ENCODE measurements at places on chromosomes 2 and 18.

DNA sequence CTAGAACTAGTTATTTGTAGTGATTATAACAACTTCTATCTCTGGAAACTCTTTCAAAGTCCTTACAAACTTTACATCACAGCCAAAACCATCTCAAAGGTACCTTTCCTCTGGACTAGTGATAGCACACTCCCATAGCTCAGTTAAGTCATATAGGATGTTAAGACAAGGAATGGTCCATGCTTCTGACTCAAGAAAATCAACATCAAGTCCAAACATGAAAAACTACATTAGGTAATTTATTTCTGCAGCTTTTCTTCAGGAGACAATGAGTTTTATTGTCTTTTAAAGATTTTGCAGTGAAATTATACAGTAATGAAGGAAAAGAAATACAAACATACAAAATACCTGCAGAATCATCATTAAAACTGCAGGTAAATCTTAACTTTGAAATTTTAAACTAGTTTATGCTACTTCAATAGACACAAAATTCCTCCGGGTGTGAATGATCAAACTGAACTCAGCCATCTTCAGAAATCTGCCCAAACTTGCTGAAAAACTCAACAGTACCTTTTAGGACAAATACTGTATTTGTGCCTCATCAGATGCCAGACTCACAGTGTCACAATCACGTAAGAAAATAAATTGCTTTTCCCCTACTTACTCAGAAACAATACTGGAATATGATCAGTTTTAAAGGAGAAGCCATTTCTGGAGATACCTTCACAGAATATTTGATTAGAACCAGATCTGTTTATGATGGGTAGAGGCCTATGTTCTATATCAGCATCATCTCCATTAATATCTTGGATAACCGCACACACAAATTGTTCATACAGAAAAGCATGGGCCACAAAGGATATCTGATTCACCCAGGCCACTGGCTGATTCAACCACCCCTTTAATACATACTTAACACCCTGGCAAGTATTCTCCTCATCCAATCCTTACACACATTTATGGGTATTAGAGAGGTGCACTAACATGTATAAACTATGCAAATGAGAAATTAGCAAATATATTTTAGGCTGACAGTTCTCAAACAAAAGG is 2.6 kb downstream of the TMEM131 start:
- no peak for DNase-seq

- no peak for DNase-seq
These were observed 735.9 kb downstream of the ERBB4 start for GRCh38 chr2:211802666-211803065.

DNA sequence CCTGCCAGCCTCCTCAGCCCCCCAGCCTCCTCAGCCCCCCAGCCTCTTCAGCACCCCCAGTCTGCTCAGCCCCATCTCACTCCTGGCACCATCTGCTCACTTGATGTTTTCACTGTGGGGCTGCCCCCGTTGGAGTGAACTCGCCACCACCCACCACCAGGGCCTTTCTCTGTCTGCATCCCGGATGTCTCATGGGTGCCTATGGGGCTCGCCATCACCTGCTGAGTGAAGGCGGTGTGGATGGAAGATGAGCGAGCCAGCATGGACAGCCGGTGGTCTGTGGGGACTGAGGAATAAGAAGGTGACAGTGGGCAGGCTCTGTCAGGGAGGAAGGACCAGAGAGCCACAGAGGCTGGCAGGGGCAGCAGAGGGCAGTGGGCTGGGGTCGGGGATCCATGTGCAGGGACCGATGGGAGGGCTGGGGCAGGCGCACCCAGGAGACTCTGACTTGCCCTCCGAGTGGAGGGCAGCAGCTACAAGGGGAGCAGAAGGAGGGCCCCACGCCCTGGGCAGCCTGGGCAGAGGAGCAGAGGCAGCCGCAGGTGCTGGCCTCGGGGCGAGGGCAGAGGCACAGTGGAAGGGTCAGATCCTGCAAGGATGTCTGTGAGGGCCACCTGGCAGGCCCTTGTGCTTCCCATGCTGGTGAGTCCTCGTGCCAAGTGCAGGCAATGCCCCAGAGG is 74.7 kb upstream of the ODC1 start:
- no peak for DNase-seq

DNA sequence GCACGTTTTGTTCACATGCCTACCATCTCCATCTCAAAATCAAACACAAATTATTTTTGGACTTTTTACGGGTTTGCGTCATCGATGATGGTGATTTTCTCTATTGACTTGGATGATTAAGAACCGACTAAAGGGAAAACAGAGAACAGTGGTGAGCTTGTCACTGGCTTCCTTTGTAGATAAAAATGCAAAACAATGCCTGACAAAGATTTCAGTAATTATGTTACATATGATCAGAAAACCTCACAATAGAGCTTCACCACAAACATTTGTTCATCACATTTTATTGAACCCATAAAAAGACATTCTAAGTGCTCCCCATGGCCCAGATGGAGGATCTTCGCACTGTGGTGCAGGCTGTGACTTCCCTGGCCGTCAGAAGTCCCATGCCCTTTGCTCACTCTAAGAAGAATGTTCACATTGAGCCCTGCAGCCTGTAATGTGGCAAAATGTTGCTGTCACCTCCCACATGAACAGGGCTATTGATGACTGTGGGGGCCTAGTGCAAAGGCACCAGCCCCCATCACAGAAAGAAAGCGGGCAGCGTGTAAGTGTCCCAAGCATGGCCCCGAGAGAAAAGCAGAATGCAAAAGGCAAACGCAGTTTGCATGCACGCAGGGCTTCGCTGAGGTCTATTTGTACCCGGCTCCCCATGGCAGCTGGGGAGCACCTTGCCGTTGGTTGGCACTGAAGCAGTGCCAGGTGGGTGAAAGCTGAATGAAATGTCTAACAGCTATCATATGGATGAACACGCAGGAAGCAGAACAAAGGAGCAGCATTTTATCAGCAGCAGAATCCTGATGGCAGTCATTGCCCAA is 60.6 kb downstream of the BCL2 start:
- DNase-seq = no peak

DNA sequence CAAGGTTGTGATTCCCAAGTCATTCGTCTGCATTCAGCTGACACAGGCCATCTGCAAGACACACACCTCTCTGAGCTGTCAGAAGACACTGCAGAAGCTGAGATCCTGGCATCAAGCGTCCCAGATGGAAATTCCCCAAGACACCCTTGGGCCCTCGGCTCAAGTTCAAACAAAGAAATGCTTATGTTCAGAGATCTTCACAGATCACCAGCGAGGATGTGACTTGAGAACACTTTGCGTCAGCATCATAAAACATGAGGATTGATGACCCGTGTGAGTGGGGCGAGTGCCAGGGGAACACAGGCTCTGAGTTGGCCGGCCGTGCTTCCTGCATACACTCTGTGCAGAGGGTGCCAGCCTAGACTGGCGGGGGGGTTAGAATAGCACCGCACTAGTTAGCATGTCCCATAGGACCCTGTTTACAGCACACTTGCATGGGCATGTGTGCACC is 36.8 kb downstream of the KCNIP3 start:
- DNase-seq = no peak

DNA sequence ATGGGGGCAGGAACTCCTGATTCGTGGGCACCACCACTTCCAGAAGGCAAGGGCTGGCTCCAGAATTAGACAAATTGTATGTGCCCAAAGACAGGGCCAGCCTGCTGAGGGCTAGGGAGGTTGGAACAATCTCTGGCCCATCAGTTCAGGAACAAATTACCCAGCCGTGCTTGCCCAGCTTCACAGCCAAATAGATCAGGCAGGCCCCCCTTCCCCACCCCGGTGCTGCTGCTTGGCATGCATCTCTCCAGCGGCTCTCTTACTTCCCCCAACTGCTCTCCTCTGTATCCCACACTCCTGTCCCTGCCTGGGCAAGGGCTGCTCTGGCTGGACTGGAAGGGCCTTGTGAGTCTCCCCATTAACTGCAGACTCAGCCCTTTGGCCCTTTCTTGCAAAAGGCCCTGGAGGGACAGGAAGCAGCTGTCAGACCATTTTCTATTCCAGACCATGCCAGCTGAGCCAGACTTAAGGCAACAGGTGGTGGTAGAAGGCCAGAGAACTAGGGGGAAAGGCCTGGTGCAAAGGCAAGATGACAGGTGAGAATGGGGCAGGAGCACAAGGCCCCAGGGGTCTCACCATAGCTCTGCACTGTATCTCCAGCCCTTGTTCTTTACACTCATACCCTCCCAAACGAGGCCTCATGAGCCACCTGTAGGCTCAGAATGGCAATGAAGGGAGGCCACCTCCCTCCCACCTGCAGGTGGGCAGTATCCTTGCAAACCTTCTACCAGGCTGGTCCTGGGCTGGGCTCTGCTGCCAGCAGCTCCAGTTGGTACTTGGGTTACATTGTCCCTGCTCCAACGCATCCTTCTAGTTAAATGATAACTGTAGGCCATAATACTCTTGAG is 30.7 kb upstream of the ACAA2 start:
- no peak for DNase-seq

DNA sequence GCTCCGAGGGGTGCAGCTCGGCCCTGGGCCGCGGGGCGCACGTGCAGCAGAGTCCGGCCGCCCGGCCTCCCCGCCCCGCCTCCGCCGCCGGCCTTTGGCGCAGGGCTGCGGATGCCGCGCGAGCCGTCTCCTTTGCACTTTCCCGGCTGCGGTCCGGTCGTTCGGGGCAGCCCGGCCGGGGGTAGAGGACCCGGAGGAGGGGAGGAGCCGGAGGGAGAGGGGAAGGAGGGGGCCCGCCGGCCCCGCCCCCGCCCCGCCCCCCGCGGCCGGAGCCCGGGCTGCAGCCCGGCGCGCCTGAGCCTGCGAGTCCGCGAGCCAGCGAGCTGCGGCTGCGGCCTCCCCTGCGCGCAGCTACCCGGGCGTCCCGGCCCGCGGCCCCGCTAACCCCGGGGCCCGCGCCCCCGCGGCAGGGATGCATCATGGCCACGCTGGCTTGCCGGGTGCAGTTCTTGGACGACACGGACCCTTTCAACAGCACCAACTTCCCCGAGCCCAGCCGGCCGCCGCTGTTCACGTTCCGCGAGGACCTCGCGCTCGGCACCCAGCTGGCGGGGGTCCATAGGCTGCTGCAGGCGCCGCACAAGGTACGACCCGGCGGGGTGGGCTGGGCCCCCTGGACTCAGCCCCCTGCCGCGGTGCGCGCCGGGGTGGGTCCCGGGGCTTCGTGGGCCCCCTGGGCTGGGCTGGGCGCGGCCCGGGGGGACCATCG is at the start of gene FHOD3:
Gene FHOD3, plus strand, starts transcription at position 297 of the 709 bp plus-strand sequence. Its CDS starts 123 bp downstream, at position 420.
- no peak for DNase-seq

- DNase-seq = no peak
These were observed 171.3 kb downstream of the THADA start for GRCh38 chr2:43424262-43425207.

DNA sequence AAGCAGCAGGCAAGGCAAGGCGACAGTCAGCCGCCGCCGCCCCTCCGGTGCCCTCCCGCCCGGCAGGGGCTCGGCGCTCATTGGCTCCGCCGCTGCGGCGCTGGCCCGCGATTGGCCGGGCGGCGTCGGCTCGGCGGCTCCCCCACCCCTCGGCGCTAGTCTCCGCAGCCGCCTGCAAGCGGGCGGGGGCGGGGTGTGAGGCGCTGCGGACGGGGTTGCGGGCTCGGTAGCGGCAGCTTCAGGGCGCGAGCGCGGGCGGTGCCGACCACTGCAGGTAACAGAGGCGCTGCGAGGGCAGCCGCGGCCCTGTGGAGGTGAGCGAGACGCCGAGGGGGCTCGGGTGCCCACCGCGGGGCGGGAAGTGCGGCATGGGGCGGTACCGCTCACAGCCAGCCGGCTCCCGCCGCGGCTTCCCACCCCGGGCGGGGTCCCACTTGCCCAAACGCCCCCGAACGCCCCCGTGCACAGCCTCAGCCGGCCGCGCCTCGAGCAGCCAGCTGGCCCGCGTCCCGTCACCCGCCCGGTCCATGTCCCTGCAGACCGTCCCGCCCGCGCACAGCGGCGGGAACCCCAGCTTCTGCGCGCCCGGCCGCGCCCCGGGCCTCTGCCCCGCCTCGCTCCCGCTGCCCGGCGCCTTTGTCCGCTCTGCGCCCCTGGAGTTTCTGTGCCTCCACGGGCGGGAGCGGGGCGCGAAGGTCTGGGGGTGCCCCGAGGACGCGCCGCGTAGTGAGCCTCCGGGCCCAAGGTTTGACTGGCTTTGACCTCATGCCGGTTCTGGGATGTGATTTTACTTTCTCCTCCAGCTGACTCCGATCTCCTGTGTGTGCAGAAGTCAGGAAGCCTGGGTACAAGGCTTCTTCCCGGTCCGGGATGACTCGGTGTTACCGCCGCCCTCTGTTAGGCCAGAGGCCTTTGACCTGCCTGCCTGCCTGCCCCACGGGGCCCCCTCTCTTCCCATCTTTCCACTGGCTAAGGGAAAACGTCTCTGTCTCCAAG is at the start of gene SANBR:
Gene SANBR, plus strand, starts transcription at position 158 of the 996 bp plus-strand sequence. CDS start 4,480 bp downstream, outside the sequence.
- peak; percentile 80 for DNase-seq

- DNase-seq = no peak
These were observed 19.5 kb upstream of the POMC start for GRCh38 chr2:25187729-25188350.

DNA sequence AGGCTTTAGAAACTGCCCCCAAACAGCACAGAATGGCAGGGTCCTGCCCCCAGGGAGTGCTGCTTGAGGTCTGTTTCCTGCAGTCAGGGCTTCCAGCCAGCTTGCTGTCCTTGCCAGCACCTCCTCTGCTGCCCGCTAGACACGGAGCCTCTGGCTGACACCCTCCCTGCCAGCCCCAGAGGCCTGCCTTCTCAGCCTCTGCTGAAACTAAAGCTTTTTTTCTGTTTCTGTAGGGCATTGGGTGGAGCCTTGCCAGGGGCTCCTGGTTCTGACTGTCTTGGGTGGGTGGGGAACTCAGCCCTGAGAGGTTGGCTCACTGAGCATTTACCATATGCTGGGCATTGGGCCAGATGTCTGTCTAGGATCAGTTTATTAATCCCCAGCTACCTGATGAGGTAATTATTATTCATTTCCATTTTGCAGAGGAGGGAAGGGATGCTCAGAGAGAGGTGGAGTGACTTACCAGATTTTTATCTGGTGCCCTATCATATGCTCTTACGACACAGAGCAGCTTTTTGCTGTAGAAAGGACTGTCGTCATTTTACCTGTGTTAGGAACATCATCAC is 35.4 kb downstream of the INPP4A start:
- peak; percentile 64 for DNase-seq

GRCh38 chr2:143513081-143513480 is 383.9 kb downstream of the ARHGAP15 start:
- peak; percentile 5 for DNase-seq

DNA sequence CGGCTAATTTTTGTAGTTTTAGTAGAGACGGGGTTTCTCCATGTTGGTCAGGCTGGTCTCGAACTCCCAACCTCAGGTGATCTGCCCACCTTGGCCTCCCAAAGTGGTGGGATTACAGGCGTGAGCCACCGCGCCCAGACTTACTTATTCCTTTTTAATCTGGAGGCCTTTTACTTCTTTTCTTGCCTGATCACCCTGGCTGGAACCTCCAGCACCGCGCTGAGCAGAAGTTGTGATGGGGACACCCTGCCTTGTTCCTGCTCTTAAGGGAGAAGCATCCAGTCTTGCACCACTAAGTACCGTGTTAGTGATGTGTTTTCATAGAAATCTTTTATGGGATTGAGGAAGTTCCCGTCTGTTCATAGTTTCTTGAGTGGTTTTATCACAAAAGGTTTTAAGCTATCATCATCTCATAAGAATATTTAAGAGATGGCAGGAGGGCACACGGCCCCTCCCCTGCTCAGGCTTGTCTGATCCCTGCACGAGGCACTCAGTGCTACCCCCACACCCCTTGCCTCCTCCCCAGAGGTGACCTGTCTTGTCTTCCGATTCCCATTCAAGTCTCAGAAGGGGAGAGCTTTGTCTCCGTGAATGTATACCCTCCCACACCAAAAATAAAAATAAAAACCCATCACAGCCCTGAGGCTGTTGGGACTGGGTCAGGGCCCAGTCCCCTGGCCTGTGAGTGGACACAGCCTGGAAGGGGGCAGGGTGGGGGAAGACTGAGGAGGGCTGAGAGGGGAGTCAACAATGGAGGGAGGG is 65.3 kb upstream of the SMAD7 start:
- DNase-seq = no peak

GRCh38 chr2:219769090-219769910 is 141.9 kb downstream of the SLC4A3 start:
- no peak for DNase-seq

Data from CD4-positive, alpha-beta T cell treated with Interleukin-15 for 4 hours (primary cell).